ENCODE measurements at places on chromosomes 2 and 18.
A peak's percentile ranks its signal among the peaks of the same experiment; 100 is the strongest.

GRCh38 chr2:181165199-181165868, 184.9 kb downstream of the UBE2E3 start:
- no peak for DNase-seq

DNA sequence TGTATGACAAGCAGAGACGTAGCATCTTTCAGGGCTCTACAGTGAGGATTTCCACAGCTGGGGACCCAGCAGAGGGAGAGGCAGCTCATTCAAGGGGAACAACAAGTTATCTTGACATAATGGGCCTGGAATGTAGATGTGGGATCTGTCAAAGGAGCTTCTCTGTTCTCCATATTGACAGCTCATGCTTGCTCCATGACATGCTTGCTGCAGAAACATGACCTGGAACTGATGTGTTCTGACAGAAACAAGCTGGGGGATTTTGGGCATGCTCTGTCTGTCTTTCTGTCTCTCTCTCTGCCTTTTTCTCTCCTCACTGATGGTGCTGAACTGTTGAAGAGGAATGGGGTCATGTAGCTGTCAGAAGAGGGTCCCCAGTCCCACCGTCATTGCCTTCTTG, 79.6 kb downstream of the MMADHC start:
- no peak for DNase-seq

GRCh38 chr2:144465749-144466148, 54.2 kb downstream of the ZEB2 start:
- no peak for DNase-seq

- DNase-seq, result no peak
Observed at GRCh38 chr2:161980976-161981375, 93.0 kb downstream of the DPP4 start.

DNA sequence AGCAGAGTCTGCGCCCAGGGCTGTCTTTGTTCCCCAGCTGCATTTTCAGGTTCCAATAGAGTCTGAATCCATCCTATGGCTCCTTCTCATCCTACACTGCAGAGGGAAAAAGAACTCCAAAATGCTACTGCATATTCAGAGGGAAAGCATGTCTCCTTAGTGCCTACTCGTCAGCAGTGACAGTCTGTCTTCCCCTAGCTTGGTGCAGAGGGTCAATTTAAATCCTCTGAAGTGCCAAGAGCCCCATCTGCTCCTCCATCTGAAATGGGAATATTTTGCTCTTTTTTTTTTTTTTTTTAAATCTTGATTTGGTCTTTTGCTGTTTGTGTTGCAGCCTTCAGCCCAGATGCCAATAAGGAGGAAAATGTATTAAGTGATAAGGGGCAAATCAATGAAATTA, 199.3 kb downstream of the RNF144A start:
- DNase-seq, result no peak

- no peak for DNase-seq
Observed at GRCh38 chr2:165202239-165202638, 1.6 kb downstream of the SCN3A start.

DNA sequence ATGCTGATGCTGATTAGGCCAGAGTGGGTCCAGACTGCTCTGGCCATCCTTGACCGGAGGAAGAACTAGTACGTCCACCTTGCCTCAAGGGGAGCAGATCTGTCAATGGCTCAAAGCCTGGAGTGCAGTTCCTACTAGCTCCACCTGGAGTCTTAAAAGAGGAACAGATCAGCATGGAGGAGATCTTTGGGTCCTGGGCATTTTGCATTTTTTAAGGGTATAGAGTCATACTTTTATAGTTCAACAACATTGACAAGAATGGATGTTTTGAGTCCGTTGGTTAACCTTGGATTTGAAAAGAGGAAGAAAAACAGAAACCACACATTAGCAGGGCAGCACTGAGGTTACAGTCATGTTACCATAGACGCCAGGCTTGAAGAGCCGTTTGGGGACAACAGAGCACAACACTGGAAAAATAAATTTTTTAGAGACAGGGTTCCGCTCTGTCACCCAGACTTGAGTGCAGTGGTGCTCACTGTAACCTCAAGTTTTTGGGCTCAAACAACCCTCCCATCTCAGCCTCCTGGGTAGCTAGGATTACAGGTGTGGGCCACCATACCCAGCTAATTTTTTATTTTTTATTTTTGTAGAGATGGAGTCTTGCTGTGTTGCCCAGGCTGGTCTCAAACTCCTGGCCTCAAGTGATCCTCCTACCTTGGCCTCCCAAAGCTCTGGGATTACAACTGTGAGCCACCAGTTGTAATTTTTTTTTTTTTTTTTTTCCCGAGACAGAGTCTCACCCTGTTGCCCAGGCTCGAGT, 78.5 kb downstream of the PRKCE start:
- no peak for DNase-seq

- DNase-seq, result no peak
Observed at GRCh38 chr2:196609806-196610205, 29.7 kb upstream of the CCDC150 start.

DNA sequence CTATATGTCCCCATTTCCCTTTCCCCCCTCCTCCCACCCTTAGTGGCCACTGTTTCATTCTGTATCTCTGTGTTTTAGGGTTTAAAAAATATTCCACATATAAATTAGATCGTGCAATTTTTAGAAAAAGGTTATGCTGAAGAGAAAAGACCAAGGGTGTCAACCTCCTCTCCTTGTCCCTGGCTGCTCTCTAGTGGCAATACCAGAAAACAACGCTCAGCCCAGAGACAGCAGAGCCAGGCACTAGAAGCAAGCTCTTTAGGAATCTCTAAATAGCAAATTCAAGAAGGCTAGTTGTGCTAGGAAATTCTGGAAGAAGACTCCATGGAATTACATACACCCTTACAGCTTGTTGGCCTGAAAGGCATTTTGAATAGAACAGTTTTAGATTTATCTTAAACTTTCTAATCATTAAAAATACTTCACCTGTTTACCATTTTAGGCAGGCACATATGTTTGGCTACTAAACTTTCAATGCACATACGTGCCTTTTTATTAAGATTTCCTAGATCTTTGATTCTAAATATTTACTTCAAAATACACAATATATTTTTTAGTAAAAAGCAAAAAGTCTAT, 35.1 kb upstream of the RASGRP3 start:
- peak; percentile 25 for DNase-seq

- no peak for DNase-seq
Observed at GRCh38 chr2:42450136-42450535, 43.6 kb downstream of the KCNG3 start.

GRCh38 chr2:204791230-204791629, 246.0 kb downstream of the PARD3B start:
- no peak for DNase-seq

GRCh38 chr2:24915796-24916195, 4.2 kb downstream of the ADCY3 start:
- no peak for DNase-seq

DNA sequence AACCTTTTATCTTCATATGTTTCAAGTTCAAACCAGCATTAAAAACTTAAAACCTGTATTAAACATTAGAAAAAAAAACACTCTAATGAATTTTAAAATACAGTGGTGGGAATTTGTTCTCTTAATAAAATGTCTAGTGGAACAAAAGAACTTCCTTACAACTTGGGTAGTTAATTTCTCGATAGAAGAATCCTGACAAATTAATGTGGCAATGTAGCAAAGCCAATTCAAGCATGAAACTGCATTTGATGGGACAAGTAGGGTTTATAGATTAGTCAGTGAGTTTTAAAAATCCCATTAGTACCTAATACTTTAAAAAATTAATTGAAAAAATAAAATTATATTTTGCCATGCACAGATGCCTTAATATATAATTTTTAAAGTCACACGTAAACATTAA, 59.4 kb downstream of the PDE1A start:
- no peak for DNase-seq

- no peak for DNase-seq
Observed at GRCh38 chr18:63154350-63155152, 165.0 kb downstream of the BCL2 start.

GRCh38 chr18:12315911-12316310, 7.9 kb downstream of the TUBB6 start:
- DNase-seq, result no peak

DNA sequence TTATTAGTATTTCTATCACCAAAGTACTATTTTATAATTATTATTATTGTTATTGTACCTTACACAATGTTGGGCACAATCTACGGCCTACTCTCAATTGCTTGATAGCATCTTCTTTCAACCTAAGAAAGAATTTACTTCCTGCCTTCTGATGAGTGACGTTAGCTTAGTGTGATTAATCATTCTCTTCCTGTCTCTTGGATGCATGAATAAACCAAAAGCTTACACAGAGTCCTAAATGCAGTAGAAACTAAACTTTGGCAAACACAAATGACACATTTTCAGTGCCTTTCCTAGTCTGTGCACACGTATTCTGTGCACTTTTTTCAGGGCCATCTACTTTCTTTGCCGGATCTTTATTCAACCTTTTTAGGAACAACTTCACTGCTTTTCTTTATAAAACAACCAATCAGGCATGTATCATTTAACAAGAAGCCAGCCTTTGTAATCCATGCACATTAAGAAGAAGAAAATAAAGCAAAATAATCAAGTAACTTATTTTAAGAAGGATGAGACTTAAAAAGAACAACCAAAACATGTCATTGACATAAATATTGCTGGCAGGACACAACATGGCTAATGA, 19.1 kb downstream of the TRAK2 start:
- DNase-seq, result no peak

DNA sequence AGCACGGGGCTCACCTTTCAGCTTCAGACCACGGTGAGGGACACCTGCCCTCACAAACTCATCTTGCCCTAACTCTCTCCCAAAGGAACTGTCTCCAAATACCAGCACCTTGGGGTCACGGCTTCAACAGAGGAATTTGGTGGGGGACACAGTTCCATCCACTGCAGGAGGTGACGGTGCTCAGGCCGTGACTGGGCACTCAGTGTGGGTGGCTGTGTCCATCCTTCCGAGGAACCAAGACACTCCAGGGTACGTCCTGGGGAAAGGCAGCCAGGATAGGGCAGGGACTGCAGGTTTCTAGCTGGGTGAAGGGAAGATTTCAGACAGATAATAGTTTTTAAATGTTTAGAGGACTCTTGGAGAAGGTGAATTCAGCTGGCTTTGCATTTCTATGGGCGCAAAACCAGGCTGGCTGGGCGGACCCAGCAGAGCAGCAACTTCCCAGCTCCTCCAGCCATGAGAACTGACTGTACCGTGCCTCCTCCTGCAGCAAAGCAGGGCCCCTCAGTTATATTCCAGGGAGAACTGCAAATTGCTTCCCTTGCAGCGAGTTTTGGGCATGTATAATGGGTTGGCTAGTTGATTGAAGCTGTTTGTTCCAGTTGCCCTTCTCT, 23.9 kb upstream of the ALLC start:
- peak; percentile 12 for DNase-seq

- DNase-seq, result no peak
Observed at GRCh38 chr2:72822794-72823193, 3.0 kb downstream of the EXOC6B start.

GRCh38 chr2:60297296-60298005, 256.0 kb downstream of the BCL11A start:
- no peak for DNase-seq

GRCh38 chr2:160381425-160381951, 112.1 kb downstream of the RBMS1 start:
- DNase-seq, result no peak

- DNase-seq, result no peak
Observed at GRCh38 chr2:21461754-21462240, 338.0 kb downstream of the TDRD15 start.

- DNase-seq, result no peak
Observed at GRCh38 chr2:192687015-192687414, 492.3 kb upstream of the TMEFF2 start.

- DNase-seq, result no peak
Observed at GRCh38 chr2:208595386-208596275, 189.0 kb downstream of the PTH2R start.

- no peak for DNase-seq
Observed at GRCh38 chr2:201228271-201228911, 31.9 kb upstream of the CASP8 start.

- peak; percentile 4 for DNase-seq
Observed at GRCh38 chr2:230129343-230129742, 60.6 kb upstream of the SLC16A14 start.

DNA sequence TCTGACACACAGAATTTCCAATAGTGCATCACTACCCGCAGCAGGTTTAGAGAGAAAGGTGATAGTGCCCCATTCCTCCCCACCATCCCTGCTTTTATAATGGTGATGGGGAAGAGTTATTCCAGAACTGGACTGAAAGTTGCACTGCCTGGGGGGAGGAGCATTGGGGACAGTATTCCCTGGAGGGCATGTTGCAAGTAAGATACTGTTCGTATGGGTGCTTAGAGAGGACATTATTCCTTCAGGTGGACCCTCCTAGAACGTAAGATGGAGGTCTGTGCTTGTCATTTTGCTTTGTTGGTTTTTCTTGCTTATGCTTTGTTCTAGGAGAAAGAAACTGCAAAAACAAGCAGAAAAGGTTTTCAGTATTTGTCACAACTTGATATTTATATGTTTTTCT, 23.7 kb downstream of the MRPS9 start:
- DNase-seq, result no peak

DNA sequence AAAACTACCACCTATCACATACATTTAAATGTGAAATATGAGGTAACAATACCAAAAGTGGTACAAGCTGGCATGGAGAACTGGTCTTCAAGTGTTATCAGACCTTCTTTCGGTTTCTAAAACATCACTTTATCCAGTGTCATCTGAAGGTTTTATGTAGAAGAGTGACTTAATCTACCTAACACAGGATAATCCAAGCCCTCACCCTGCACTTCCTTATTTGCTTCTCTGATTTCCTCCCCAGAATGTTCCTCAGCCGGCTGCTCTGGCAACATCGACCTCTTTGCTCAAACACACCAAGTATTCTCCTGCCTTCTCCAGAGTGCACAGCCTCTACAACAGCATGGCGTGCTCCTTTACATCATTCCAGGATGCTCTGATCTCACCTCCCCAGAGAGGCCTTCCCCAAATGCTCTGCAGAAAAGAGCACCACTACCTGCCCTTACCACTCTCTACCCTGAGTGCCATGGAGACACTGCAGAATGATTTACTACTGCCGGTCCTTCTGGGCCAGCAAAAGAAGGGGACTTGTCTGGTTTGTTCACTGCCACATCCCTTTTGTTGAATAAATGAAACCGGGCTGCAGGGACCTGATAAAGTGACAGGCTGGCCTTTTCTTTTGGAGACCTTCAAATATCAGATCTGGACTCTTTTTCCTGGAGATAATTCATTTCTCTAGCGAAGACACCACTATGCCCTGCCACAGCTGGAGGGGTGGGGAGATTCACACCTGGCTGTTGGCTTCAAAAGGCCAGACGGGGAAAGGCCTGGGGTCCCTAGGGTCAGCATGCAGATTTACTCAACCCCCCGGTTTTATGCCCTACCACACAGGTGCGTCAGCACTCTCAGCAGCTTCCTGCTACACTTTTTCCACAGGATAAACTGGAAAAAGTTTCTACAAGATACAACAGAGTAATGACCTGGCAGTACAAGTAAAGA, 42.0 kb downstream of the TTR start:
- no peak for DNase-seq

DNA sequence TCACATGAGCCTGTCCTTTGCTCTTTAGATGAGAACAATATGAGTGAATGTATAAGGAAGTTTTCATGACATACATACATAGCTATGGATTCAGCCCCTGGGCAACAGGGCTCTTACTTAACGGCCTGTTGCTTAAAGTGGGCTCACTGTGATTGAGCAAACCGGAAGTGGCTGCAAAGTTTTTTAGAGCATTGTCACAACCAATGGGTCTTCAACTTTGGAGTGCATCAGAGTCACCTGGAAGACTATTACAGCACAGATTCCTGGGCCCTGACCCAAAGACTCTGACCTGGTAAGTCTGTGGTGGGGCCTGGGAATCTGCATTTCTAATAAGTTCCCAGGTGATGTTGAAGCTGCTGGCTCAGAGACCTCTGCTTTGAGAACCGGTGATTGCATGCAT, 106.3 kb upstream of the SEC11C start:
- DNase-seq, result no peak
